ENCODE measurements at places on chromosomes 5 and 9.

- DNase-seq: no peak
Measured at GRCh38 chr5:17860660-17861315, 226.5 kb downstream of the TAF11L14 start.

- no peak for DNase-seq
Measured at GRCh38 chr5:177089127-177089526, 2.4 kb downstream of the FGFR4 start.

GRCh38 chr5:440401-441201 lies 2.4 kb upstream of the EXOC3 start:
- DNase-seq: no peak

DNA sequence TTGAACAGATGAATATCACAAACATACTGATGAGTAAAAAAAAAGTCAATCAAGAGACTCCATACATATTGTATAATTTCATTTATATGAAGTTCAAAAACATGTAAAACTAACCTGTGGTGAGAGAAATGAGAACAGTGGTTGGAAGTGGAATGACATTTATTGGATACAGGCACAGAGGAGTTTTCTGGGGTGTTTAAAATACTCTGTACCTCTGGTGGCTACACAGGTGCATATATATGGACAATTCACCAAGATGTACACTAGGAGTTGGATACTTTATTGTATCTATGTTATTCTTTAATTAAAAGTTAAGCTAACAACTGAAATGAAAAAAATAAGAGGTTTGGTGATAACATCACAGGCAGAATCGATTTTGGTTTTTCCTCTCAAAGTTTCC lies 14.1 kb downstream of the FOXD1 start:
- DNase-seq: no peak

- no peak for DNase-seq
Measured at GRCh38 chr5:15377573-15378340, 122.2 kb upstream of the FBXL7 start.

DNA sequence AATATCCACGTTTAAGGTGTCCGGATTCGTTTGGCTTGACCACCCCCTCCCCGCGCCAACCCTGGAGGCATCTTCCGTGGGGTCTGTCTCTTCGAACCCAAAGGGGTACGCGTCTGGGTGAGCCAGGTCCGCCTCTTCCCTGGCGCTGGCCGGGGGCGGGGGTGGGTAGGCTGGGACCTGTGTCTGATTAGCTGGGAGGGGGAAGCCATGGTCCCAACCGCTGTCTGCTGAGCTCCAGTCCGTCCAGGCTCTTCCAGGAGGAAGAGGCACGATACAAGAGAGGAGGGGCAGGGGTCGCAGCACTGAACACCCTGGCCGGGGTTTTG lies at the start of gene LVRN:
TSS of gene LVRN (plus strand) at position 237 of the 326 bp plus-strand sequence. CDS start 143 bp downstream, outside the sequence.
- no peak for DNase-seq

GRCh38 chr9:128203024-128203706 lies at the start of gene DNM1:
TSS of gene DNM1 (plus strand) at chr9:128203379. CDS start at chr9:128203471, 92 bp downstream.
- no peak for DNase-seq

GRCh38 chr5:129459777-129460671 lies at the start of gene ADAMTS19:
TSS of gene ADAMTS19 (plus strand) at chr5:129460298. CDS start at chr5:129460392, 94 bp downstream.
- DNase-seq: no peak

DNA sequence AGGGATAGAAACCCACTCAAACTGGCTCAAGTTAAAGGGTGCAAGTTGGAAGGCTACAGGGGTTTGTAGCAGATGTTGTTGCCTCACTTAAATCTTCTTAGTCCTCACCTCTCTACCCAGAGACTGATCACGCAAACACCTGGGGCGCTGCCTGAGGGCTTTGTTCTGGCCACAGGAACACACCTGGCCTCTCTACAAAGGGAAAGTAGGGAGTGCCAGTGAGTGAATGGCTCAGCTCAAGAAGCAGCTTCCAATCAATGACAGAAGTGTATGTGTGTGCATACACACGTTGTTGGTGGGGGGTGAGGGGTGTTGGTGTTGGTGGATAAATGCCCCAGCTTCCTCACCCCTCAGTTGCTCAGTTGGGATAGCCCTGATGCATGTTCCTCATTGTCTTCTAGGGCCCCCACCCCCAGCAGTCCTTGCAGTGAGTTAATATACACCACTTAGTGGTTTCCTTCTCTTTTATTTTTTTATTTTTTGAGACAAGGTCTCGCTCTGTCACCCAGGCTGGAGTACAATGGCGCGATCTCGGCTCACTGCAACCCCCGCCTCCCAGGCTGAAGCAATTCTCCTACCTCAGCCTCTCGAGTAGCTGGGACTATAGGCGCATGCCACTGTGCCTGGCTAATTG lies 30.6 kb upstream of the CTNNA1 start:
- no peak for DNase-seq

Measured in iPS DF 6.9 (cell line).